ENCODE measurements at places on chromosomes 11 and 22.

GRCh38 chr11:79209540-79210266, 231.1 kb downstream of the TENM4 start:
- DNase-seq = no peak

- DNase-seq = no peak
Measured at GRCh38 chr22:37062702-37063381, 11.3 kb downstream of the KCTD17 start.

DNA sequence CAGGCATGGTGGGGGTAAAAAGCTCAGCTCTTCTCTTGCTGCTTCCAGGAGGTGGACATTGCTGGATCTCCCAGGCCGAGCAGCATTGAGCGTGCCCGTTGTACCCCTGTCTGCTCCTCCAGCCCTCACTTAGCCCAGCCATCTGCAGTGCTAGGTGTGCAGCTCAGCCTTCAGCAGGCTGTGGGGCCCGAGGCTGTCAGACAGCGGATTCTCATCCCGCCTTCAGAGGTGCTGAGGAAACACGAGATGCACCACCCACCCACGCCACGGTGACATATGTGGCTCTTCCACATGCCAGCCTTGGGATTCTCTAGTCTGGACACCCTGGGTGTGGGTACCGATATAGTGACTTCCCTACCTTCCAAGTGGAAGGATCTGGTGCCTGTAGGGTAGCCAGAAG, 48.9 kb upstream of the NECTIN1 start:
- no peak for DNase-seq

GRCh38 chr11:61954851-61955421, 4.8 kb downstream of the BEST1 start:
- DNase-seq = peak; percentile 15

- DNase-seq = peak; percentile 88
Measured at GRCh38 chr11:23564370-23564769, 704.1 kb upstream of the CCDC179 start.

DNA sequence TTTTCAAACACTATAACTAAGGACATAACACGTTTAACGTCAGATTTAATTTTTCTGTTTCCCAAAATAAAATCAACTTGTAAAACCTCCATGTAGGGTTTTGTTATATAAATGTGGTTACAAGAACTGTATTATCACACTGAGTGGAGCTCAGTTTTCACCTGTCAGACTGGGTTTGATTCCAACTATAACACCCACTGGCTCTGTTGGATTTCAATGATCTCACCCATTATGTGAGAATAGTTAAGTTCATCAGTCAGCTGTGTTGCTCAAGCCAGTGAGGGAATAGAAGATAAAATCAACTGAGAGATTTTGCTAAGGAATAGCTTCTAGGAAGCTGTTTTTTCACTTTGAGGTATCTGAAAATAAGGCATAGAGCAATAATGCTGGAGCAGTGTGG, 5.1 kb upstream of the OR52R1 start:
- no peak for DNase-seq

- DNase-seq = no peak
Measured at GRCh38 chr11:17287058-17287457, 10.5 kb downstream of the NUCB2 start.

- DNase-seq = no peak
Measured at GRCh38 chr22:36860821-36861659, at the start of gene NCF4. TSS of gene NCF4 (plus strand) at chr22:36861006. CDS start at chr22:36861172, 166 bp downstream.

DNA sequence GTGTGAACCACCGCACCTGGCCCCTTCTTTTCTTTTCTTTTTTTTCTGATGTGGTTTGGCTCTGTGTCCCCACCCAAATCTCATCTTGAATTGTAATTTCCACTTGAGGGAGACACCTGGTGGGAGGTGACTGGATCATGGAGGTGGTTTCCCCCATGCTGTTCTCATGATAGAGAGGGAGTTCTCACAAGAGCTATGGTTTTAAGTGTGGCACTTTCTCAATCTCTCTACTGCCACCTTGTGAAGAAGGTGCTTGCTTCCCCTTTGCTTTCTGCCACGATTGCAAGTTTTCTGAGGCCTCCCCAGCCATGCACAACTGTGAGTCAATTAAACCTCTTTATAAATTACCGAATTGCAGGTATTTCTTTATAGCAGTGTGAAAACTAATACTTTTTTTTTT, 4.9 kb upstream of the TCN2 start:
- DNase-seq = peak; percentile 40

DNA sequence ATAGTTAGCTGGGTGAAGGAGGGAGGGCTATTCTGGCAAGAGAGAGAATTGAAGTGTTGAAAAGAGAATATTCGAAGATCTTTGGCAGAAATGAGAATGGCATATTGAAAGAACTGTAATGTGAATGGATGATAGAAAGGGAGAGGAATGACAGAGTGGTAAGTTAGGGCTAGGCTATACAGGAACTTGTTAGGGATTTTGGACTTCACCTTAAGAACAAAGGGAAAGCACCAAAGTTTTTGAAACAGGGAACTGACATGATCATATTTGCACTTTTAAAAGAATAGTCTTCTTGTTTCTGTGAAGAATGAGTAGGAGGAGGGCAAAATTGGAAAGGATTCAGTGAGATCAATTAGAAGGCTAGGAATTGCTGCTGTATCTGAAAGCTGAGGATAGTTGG, 119.3 kb downstream of the METTL15 start:
- no peak for DNase-seq

DNA sequence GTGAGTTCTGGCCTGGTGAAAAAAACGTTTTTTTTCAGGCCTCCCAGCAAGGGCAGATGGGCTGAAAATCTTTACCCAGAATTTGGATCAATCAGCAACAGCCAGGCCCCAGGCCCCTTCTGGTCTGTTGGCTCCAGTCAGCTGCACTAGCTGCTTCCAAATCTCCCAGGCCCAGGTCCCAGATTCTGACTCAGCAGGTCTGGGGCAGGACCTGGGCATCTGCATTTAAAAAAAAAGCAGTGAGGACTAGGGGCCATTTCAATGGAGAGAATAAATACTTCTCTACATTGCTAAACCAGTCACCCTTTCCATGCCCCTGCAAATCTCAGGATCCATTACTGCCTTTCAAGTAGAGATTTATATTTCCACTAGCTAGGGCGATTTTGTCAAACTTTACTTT, 4.3 kb downstream of the SLC15A3 start:
- no peak for DNase-seq

- DNase-seq = no peak
Measured at GRCh38 chr11:116240710-116241109, 532.1 kb downstream of the BUD13 start.

DNA sequence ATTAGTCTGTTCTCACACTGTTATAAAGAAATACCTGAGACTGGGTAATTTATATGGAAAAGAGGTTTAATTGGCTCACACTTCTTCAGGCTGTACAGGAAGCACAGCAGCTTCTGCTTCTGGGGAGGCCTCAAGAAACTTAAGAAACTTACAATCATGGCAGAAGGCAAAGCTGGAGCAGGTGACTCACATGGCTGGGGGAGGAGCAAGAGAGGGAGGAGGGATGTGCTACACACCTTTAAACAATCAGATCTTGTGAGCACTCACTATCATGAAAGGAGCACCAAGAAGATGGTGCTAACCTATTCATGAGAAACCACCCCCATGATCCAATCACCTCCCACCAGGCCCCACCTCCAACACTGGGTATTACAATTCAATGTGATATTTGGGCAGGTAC, 381.6 kb downstream of the ETS1 start:
- DNase-seq = no peak

DNA sequence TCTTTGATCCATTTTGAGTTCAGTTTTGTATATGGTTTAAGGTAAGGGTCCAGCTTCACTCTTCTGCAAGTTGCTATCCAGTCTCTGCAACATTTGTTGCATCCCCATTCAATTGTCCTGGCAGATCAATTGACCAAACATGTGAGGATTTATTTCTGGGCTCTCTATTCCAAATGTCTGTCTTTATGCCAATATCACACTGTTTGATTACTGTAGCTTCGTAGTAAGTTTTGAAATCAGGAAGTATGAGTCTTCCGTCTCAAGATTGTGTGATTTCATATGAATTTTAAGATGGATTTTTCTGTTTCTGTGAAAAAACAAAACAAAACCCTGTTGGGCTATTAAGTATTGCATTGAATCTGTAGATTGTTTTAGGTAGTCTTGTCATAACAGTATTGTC, 17.0 kb downstream of the APLP2 start:
- no peak for DNase-seq

DNA sequence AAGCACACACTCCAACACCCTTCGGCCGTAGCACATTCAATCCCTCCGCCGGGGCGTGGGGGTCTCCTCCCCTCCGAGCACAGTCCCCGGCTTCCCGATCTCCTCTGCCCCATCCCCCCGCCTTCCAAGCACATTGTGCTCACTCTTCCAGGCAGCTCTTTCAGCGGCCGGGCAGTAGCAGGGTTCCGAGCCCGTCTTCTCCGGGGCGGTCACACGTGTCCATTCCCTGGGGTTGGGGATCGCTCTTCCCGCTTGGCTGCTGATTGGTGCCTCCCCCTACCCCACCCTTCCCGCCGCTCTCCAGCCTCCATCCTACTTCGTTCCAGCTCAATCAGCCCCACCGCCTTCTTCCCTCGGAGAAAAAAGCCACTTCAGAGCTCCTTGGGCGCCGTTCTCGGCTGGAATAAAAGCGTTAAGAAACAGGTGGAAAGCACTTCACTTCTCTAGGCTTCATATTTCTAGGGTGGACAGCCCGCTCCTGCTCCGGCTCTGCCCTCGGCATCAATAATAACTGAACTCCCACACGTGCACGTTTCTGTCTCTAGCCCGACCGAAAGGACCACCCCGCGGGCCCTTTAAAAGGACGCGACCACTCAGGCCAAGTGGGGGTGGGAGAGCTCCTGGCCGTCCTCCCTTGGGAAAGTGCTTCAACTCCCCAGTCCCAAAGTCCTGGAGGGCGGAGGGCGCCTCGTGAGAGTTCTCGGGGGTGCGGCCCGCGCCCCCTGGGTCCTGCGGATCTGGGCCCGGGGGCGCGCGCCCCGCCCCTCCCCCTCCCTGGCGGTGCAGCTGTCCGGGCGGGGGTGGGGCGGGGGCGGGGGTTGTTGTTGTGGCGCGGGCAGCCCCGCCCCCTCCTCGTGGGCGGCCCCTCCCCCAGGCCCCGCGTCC, 464 bp upstream of the CECR2 start:
- DNase-seq = no peak

DNA sequence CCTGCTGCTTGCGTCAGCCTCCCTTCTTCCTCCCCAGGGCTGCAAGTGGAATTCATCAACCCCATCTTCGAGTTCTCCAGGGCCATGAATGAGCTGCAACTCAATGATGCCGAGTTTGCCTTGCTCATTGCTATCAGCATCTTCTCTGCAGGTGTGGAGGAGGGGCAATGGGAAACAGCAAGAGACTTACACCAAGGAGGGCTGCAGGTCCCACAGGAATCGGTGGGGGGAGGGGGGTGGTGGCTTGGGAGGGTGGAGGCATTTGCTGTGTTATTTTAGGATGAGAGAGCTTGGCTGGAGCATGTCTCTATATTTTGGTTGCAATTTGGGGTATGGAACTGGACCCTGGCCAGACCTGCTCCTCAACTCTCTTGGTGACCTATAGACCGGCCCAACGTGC, 2.1 kb upstream of the MADD start:
- DNase-seq = no peak

- peak; percentile 93 for DNase-seq
Measured at GRCh38 chr11:36233204-36233603, 56.0 kb downstream of the COMMD9 start.

DNA sequence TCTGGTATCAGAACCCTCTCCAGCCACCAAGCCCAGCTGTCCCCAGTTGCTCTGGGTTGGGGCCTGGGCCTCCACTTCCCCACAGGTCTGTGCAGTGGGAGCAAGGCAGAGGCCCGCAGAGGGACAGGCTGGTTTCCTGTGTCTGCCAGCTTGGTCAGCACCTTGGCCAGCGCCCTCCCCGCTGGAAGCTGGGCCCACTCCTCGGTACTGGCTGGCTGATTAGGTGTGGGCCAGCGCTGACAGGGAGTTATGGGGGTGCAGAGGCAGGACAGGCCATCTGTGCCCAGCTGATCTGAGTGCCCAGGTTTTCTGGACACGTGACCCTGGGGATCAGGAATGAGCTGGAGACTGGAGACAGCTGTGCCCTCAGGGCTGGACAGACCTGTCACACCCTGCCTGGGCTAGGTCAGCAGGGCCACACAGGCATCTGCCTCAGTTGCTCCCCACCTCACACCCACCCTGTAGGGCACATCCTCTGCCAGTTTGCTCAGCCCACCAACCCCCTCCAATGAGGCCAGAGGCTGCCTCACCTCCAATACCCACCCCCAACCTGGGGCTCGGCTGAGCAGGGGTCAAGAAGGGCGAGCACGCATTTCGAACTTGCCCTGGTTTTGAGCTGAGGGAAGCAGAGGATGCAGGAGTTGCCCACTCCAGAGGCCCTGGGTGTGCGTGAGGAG, 175.3 kb downstream of the IGLL1 start:
- no peak for DNase-seq

- no peak for DNase-seq
Measured at GRCh38 chr11:71238285-71238875, 14.0 kb downstream of the SHANK2 start.

- DNase-seq = no peak
Measured at GRCh38 chr11:96337541-96338431, 5.2 kb downstream of the MAML2 start.

- no peak for DNase-seq
Measured at GRCh38 chr11:94325681-94326080, 21.3 kb downstream of the IZUMO1R start.

DNA sequence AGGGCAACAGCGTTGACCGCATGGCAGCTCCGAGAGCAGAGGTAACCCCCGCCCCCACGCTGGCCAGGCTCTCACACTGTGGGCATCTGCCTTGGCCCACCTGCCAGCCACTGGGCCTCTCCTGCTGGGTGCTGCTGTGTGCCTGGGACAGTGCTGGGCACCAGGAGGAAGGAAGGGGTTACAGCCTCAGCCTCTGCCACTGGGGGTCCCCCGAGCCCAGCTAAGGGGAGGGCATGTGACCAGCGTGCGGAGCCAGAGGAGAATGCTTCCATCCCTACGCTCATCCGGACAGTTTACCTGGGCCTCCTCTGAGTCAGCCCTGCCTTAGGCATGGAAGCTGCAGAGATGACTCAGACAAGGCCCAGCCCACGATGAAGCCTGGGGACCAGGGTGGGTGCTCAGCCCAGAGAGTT, 10.9 kb downstream of the NCF4 start:
- DNase-seq = no peak

- no peak for DNase-seq
Measured at GRCh38 chr11:45920531-45921477, 1.7 kb upstream of the LARGE2 start.

DNA sequence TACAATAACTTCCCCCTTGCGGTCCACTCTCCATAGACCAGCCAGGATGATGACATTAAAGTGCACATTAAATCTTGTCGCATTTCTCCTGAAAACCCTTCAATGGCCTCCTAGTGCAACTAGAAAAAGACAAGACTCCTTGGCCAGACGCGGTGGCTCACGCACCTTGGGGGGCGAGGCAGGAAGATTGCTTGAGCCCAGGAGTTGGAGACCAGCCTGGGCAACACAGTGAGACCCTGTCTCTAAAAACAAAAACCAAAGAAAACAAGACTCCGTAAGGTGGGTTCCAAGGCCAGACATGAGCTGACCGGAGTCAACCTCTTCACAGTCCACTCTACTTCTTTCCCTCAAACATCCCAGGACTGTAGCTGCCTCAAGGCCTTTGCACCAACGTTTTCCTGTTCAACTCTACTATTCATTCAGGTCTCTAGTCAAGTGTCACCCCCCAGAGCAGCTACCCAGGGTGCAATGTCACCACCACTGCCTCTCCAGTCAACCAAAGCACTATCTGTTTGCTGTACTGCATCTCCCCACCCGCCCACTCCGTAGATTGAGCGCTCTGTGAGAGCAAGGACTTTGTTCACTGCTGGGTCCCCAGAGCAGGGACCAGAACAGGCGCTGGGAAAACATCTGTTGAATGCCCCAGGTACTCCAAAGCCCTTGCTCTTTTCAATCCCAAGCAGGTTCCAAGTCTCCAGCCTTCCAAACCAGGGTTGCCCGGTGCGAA, 739 bp downstream of the ZMAT5 start:
- no peak for DNase-seq
